ENCODE measurements at places on chromosomes 4 and X.
A peak's percentile ranks its signal among the peaks of the same experiment; 100 is the strongest.

- DNase-seq = no peak
These were observed 61.5 kb upstream of the ADRA2C start for GRCh38 chr4:3704669-3705068.

DNA sequence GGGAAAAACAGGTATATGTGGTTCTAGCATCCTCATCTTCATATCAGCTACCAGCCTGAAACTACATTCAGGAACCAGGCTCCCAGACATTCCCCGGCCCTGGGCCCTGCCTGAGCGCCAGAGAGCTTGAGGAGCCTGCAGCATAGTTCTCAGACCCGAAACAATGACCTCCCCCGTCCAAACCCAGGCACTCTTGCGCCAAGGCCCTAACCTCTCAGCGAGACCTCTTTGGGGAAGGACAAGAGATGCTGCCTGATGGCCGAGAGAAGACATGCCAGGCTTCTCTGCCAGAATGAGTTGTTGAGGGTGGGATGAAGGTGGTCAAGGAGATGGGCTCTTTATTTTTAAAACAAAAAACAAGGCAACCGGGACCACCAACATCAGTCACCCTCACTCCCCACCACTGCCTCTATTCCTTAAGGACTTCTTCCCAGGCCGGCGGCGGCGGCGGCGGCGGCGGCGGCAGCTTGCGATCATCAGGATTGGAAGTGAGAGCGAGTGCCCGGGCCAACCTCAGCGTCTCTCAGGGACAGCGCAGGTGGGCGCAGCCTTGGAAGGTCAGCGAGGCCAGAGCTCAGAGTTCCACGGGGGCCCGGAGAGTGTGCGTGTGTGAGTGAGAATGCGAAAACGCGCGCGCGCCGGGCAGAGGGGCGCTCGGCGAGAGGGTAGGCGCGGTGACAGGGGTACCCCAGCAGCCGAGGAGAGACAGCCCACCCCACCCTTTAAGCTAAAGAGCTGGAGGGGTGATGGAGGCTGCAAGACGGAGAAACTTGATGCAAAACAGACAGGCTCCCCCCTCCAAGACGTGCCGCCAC is 601 bp downstream of the INPP4B start:
- no peak for DNase-seq

GRCh38 chr4:98662055-98662453 is 3.6 kb upstream of the TSPAN5 start:
- DNase-seq = no peak

- peak; percentile 45 for DNase-seq
These were observed 1.3 kb upstream of the CITED1 start for GRCh38 chrX:72306851-72307645.

DNA sequence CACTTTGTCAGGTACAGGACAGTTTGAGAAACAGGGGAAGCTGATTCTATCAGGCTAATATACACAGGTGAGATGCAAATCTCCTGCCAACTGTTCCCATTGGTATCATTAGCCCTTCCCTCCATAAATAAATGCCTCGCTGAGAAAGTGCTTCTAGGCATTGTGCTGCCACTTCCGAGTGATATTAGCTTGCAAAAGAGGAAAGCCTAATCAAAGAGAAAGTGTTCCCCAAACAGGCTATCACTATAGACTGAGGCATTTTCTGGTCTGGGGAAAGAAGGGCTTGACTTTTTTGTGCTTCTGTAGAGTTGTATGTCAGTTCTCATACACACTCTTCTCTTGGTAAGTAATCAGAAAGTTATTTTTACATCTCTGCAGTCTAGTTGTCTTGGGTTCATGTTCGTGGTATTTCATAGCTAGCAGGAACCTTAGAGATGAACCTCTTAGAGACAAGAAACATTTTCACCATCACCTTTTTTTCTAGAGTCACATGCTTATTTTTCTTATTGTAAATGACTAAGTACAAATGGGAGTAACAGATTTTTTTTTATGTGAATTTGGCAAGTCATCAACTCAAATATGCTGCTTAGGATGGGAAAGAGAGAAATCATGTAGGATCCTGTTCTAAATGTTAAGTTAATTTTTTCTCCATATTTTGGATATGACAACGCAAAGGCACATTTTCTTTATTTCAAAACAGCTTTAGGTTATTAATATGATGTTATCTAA is 1009.8 kb downstream of the ADGRL3 start:
- DNase-seq = no peak

DNA sequence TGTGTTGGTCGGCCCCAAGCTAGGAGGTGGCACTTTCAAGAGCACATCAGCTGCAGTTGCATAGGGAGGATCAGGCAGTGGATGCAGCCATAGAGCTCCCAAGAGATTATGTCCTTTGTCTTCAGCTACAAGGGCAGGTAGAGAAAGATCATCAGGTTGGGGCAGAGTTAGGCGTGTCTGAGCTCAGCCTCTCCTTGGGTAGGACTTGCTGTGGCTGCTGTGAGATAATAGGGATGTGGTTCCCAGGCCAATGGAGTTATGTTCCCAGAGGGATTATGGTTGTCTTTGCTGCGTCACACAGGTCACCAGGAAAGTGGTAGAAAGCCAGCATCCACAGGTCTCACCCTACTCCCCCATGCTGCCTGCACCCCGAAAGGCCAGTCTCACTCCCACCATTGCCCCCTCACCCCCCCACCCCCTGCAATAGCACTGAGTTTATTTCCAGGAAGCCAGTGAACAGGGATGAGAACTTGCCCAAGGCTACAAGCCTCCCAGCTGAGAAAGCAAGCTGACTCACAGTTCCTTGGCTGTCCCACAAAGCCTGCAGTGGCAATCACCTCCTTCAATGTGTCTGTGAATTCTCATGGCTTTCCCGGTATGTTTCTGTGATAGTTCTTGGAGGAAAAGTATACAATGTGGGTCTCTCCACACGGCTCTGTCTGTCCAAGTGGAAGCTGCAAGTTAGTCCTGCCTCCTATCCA is 148.4 kb downstream of the STPG2 start:
- DNase-seq = no peak

DNA sequence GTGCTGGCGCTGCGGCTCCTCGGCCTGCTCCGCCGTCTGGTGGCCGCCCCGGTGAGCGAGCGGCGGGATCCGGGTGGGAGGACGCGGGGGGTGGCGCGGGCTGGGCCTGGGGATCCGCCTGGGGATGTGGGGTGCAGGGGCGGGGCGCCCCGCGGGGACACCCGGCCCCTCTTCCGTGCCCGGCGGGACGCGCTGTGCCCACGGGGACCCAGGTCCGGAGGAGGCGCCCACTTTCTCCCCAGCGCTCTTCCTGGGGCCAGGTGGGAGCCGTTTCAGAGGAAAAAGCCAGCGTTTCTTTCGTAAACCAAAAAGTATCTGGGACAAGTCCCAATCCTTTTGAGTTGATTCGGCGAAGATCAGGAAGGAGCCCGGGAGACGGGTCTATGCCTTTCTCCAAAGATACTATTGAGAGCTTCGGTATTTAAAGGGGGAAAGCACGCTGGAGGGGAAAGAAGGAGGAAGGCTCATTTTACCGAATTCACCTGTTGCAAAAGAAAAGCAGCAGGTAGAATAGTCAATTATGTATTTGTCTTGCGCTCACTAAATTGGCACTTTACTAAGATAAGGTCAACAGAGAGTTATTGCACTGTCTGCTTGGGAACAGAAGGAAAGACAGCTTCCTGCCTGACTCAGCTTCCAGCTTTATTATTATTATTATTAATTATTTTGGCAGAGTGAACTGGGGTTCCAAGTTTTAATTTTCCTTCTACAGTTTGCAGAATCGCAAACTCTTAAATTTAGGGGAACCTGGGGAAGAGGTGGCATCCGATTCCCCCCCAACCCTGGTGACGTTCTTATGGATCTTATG is 81.5 kb upstream of the CD99 start:
- DNase-seq = peak; percentile 16

DNA sequence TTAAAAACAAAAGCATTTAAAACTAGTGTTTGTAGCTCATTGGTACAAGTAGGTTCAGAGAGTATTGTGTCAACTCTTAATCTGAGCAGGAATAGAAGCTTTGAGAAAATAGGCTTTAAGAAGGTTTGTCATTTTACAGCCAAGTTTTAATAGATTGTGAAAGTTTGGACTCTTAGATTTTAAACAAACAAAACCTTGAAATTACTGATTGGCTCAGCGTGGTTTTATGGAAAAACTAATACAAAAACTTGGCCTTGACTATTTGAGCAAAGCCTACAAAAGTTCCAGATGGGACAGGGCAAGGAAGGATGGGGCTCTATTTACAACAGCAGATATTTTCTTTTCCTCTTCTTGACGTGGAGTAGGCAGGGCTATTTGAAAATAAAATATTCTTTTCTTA is 16.5 kb downstream of the ZFX start:
- no peak for DNase-seq

- DNase-seq = no peak
These were observed 348.2 kb upstream of the SMIM31 start for GRCh38 chr4:164405774-164406173.

- DNase-seq = peak; percentile 29
These were observed 14.7 kb upstream of the DCHS2 start for GRCh38 chr4:154506253-154506652.

- DNase-seq = no peak
These were observed 5.4 kb upstream of the ADGRG2 start for GRCh38 chrX:19127649-19128168.

DNA sequence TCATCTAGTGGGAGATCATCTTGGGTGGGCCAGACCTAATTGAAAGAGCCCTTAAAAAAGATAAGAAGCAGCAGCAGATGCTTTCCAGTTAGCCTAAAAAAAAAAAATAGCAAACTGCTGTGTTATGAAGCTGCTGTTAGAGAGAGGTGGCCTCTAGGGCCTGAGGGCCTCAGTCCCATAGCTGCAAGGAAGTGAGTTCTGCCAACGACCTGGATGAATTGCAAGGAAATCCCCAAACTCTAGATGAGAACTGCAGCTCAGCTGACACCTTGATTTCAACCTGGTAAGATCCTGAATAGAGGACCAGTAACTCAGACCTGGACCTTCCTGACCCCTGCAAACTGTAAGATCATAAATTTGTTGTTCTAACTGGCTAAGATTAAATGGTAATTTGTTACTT is 275.2 kb downstream of the TENM3 start:
- no peak for DNase-seq

DNA sequence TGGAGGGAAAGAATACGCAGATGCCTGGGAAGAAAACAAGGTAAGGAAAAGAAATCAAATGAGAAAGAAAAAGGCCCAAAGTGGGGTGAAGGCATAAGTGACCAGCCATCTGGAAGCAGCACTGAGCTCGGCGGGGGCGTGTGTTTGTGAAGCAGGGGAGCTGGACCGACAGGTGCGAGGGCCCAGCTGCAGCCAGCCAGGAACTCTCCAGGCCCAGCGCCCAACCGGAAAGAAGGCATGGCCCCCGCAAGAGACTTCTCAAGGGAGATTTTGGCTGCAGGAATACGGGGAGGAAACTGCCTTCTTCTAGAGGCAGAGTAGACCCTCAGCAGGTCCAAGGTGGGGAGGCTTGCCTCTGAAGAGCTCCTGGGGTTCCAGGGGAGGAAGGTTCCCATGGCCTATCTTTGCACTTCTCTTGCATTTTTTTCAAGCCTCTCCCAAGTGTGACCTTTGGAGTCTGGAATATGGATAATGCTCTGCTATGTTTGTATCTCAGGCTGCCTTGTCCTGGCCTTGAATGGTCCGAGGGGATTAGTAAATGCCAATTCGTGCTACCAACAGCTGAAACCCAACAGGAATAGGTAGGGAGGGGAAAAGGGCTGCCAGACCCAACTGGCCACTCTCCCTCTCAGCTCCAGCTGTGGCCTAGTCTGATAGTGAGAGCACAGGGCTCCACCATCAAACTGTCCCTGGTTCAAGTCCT is 10.8 kb upstream of the CITED1 start:
- no peak for DNase-seq

- DNase-seq = no peak
These were observed 26.3 kb downstream of the KLHL8 start for GRCh38 chr4:87193958-87194675.

GRCh38 chrX:53674581-53674980 is 11.9 kb downstream of the HUWE1 start:
- DNase-seq = no peak

- DNase-seq = peak; percentile 76
These were observed at the start of gene EDA for GRCh38 chrX:69615779-69616456. TSS of gene EDA (plus strand) at chrX:69616113.

GRCh38 chr4:107388736-107389274 is 331.2 kb downstream of the PAPSS1 start:
- DNase-seq = no peak

GRCh38 chr4:75710246-75710645 is 14.1 kb upstream of the USO1 start:
- no peak for DNase-seq

- DNase-seq = no peak
These were observed 112.6 kb upstream of the PPARGC1A start for GRCh38 chr4:24002330-24002966.

GRCh38 chr4:38730493-38730829 is 52.3 kb downstream of the TLR10 start:
- no peak for DNase-seq

DNA sequence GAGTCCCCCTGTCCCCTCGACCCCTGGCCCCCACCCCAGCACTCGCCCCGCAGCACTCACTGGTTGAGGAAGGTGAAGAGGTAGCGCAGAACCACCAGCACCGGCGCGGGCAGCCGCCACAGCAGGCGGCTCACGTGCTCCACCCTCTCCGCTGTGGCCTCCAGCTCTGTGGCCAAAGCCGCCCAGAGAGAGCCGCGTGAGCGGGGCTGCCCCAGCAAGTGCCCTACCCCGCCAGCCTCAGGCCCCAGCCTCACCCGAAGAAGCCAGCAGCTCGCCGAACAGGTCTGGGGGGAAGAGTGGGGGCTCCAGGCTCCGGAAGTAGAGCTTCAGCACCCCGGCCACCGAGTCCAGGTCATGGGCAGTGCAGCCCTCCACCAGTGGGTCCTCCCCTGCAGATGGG is 6.0 kb downstream of the AVPR2 start:
- no peak for DNase-seq

DNA sequence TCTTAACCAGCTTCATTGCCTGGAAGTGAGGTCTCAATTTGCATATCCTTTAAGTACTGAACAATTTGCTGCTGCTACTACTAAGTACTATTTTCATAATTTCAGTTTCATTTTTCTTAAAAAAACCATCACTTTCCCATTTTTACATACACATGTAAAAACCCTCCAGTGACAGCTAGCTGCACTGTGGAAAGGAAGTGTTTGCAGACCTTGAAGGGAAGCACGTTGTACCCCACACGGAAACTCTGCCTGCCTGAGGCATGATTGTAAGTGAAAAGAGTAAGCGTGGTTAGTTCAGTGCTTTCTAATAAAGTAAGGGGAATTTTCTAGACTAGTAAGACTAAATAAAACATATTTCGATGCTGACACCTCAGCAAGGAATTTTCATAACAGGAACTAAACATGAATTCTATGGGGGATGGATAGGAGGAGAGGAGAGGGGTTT is 103.6 kb downstream of the RAPGEF2 start:
- DNase-seq = no peak

DNA sequence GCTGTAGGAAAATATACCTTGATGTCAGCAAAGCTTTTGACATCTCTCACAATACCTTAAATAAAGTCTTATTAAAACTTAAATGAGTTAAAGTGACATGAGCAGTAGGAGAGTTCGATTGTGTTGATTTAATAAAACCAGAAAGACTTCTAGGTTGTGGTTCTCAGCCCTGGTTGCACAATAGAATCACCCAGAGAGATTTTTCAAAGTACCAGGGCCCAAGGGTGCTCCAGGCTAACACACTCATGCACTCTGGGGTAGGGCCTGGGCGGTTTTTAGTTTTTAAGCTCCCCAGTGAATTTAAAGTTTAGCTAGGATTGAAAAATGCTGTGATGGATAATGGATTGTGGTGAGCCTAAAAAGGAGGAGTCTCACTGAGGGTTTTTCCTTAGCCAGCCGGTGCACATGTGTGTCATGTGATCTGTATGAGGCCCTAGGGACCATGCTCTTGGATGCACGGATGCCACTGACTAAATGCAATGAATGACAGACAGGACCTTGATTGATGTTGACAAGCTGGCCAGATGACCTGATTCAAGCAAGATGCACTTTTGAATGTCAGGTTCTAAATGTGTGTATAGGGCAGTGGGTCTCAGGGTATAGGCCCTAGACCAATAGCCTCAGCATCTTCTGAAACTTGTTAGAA is 185.0 kb downstream of the PTTG2 start:
- DNase-seq = no peak

Data from K562 (cell line).